Stimulated activated CD4-positive, alpha-beta T cell treated with anti-CD3 and anti-CD28 coated beads, Interleukin-15, amount 100 ng/mL, for 48 hours (primary cell): ENCODE measurements at places on chromosomes 1 and 21.

GRCh38 chr1:63893976-63894375 lies 120.2 kb downstream of the ROR1 start:
- no peak for DNase-seq

GRCh38 chr1:44608141-44608540 lies 66.1 kb downstream of the TMEM53 start:
- DNase-seq: no peak

DNA sequence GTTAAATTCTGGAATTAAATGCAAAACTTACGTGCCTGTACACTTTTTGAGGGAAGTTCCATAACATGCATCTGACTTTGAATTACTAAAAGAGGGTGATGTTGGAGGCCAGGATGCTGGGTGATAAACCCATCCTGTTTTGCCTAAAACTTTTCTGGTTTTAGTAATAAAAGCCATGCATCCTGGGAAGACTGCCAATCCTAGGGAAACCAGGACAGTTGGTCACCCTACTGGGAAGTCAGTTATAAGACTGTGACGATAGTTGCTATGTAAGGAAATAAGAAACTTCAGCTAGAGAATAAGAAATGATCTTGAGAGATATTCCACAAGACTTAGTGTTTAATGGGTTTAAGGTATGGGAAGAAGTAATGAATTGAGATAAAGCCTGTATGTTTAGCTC lies 336.6 kb upstream of the LYPLAL1 start:
- DNase-seq: no peak

DNA sequence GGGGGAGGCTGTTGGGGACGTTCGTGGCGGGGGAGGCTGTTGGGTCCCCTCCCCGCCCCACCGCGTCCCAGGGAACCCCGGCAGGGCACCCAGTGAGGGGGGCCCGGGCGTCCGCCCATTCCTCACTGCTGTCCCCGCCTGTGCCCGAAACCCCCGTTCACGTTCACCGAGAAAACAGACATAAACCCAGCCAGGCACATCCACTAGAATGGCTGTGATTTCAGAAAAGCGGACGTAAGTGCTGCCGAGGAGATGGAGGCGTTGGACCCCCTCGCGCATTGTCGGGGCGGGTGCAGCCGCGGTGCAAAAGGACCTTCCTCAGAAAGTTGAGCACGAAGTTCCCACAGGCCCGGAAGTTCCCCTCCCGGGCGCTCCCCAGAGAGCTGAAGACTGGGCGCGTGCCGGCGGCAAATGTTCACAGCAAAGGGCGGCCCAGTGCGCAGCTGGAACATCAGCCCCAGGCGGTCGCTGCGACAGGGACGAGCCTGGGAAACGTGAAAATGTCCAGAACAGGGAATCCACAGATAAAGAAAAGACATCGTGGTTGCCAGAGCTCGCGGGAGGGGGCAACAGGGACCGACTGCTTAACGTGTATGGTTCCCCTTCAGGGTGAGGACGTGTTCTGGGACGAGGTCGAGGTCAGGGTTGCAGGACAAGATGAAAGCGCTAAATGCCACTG lies 18.5 kb upstream of the SAMD11 start:
- DNase-seq: no peak

DNA sequence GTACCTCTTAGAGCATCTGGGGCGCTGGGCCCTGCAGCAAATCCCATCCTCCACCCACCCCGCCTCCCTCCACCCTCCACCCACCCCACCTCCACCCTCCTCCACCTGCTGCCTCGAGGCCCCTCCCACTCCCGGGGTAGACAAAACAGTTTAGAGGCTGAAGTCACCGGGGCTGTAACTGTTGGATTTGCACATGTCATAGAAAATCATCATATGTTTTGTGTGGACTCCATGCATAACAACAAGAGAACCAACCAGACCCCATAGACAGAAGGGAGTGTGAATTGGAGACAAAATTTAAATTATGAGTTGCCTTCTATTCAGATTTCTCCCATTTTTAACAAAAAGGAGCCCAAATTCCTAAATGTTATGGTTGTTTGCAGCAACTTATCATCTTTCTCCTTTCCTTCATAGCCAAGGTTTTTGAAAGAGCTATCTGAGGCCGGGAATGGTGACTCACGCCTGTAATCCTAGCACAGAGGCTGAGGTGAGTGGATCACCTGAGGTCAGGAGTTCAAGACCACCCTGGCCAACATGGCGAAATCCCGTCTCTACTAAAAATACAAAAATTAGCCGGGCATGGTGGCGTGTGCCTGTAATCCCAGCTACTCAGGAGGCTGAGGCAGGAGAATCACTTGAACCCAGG lies 28.2 kb upstream of the LGALS8 start:
- no peak for DNase-seq

DNA sequence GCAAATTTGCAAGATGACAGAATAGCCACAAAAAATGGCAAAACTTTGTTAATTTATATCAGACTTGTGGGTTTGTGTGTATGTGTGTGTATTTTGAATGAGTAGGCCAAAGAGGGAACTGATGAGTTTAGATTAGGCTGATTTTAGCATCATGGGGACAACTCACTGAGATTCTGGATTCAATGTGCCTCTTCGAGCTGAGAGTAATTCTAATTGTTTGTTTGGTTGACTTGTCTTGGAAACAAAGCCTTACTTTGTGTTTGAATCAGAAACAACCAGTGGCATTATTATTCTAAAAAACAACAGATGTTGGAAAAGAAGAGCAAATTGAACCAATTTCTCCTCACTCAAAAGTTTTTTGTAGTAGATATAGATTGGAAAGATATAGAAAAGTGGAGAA lies 40.5 kb upstream of the C21orf91 start:
- DNase-seq: no peak

GRCh38 chr1:241706967-241707366 lies 54.9 kb downstream of the WDR64 start:
- DNase-seq: no peak

GRCh38 chr1:87980494-87980893 lies 651.8 kb downstream of the LMO4 start:
- DNase-seq: no peak

DNA sequence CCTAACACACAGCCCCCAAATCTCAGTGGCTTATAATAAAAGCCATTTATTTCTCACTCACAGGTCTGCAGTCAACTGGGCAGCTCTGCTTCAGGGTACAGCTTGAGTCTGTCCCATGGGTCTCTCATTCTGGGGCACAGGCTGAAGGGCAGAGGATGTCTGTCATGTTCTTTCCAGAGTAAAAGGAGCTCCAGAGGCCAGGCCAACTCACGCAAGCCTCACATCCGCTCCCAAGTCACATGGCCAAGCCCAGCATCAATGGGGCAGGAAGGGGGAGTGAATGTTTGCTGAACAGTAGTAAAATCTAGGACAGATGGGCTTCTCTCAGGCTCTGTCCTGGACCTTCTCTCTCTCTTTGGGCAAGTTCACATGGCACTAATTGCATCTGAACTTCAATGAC lies 7.1 kb upstream of the SSBP3 start:
- no peak for DNase-seq

DNA sequence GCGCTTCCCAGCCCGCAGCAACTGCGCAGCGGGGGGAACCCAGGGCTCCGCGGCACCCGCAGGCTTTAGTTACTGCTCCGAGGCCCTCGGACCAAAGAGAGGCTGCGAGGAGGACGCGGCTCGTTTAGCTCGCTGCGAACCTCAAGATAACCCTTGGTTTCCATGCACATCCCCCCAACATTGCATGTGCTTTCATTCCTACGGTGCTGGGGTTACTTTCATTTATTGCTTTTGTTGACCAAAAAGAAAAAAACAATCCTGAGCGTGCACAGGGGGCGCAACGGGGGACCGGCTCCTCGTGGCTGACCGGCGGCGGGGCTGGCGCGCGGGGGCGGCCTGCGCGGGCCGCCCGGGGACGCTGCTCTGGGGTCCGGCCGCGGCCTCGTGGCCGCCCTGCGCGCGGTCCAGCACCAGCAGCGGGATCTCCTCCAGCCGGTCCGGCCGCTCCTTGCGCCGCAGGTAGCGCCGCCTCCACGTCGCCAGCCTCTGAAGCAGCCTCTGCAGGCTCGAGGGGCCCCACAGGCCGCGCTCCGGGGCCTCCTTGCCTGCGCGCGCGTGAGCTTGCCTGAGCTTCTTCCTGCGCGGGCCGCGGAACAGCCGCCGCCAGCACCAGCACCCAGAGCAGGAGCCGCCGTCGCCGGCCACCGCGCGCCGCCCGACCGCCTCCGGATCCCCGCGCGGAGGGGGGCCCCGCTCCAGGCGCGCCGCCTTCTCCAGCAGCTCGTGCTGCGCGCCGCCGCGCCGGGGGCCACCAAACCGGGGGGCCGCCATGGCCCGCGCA lies 77.4 kb downstream of the DESI2 start:
- DNase-seq: no peak

DNA sequence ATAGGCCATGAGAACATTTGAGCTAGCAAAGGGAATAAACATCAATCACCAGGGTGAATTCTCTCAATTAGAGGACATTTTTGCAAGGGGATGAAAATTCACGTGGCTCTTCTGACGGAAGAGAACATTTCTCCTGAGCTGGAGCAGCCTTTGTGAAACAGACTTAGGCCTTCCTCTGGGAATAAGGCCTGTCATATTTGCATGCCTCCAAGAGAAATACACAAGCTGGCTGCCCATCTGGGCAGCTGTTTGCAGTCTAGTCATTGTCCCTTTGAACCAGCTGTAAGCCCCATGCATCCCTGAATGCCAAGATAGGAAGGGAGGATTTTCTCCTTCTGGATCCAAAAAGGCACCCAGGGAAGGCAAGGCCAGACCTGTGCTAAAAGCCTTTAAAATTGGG lies 5.5 kb downstream of the LEMD1 start:
- DNase-seq: no peak

DNA sequence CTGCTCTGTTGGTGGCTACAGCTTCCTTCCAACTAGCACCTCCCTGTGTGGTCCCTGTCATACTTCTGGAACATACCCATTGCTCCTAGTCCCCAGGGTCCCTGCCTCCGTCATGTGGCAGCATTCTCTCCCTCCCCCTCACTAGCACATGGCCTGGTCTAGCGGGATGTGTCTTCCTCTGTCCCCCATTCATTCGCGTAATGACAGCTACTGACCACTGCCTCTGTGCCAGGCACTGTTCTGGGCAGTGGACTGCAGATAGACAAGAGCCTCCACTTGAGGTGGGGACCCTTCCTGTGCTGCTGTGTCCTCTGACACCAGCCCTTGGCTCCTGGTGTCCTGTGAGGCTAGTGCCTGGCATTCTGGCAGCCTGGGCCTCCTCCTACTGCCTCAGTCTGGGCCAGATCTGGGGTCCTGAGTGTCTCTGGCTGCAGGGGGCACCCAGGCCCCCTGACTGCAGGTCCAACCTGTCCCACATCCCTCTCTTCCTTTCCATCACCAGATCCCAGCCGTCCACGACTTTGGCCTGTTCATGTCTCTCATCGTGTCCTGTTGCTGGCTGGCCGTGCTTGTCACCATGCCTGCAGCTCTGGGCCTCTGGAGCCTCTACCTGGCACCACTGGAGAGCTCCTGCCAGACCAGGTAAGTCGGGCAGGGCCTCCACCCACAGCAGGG lies 38.1 kb downstream of the DISP3 start:
- no peak for DNase-seq

- DNase-seq: peak; percentile 44
Observed at GRCh38 chr1:32989160-32990050, 24.8 kb upstream of the RNF19B start.

- DNase-seq: no peak
Observed at GRCh38 chr1:59266927-59267293, 30.0 kb upstream of the FGGY start.

DNA sequence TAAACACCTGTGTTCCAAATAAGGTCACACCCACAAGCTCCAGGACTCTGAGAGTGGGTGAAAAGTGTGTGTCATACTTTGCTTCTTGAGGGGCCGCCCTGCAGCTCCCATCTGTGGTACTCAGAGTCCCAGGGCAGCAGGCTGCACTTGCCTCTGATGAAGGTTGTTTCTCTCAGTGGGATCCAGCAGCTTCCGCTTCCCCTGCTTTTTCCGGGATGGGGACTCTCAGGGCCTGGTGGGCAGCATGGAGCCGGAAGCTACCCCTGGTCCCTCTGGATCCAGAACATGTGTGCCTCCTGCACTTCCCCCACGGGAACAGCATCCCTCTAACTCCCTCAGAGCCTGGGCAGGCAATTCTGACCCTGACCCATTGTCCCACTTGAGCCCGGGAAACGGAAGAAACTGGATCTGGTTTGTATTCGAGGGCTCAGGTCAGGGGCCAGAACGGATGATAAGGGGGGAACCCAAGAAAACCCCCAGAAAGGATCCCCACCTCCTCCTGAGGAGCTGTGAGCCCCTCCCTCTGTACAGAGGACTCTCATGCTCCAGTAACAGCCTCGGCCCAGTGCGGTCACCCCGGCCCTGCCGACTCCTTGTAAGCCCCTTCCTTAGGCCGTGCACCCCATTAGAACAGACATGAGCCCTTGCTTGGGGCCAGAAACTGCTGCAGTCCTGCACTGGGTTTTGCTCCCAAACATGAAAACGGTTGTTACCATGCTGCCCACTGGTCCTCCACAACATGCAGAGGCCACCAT lies 189.5 kb upstream of the C1orf174 start:
- DNase-seq: no peak

DNA sequence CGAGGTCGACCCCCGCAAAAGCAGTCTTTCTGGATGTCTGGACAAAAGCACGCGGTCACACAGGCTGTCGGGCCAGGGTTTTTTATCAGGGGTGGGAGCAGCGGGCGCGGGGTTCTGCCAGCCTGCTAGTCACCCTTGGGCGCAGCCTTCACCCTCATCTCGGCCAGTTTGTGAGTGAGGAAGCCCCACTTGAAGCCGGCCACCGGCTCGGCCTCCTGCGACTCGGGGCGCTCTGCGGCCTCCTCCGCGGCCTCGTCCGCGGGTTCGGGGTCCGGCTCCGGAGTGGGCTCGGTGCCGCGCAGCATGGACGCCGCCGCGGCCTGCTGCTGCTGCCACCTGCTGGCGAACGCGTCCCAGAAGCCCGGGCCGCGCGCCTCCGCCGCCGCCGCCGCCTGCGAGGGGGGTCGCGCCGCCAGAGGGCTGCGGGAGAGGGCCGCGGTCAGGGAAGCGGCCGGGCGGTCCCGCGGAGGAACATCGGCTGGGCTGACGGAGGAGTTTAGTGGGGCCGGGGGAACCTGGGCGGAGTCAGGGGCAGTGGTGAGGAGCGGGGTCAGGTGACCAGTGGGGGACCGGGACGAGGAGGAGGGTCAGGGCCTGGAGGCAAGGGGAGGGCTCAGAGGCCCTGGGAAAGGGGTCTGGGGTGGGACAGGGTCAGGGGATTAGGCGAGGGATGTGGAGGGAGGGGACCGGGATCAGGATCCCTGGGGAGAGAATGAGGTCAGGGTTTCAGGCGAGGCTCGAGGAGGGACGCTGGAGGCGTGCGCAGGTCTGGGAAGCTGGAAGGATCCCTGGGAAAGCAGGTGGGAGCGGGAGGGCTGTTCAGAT lies 4.5 kb downstream of the C1orf232 start:
- peak; percentile 41 for DNase-seq

DNA sequence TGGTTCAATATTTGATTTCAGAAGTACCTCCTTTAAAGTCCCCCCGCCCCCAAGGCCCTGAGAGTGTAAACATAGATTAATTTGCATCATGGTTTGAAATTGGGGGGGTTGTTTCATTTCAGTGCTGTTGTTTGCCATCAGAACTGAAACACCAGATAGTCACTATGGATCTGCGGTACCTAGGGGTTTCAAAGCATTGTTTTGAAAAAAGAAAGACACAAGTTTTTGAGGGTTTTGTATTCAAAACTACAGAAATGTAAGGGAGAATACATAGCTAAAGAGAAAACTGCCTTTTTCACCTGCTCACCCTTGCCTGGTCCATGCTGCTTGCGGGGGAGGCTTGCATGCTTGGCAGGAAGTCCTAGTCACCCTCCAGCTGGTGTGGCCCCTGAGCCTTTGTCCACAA lies 59.3 kb downstream of the ACP6 start:
- DNase-seq: no peak
